Mammary epithelial cell (primary cell): ENCODE measurements at places on chromosomes 13 and 19. TPM values are rescaled to one million over a fixed set of nuclear protein-coding genes. Genes with fewer than 3 reads are reported as not detected.

Gene ZBTB7A
- 40.8 TPM for total RNA-seq

Gene ZNF765
- 10.5 TPM for total RNA-seq

Gene ZNF626
- total RNA-seq = 37.3 TPM

Gene OR10H3
- total RNA-seq = not detected

Gene FFAR3
- not detected for total RNA-seq

Gene ZNF524
- 11.0 TPM for total RNA-seq

Gene RXFP2
- total RNA-seq = not detected in 2 replicates

Gene BICRA
- 11.7 TPM for total RNA-seq

Gene ZSCAN4
- total RNA-seq = not detected

Gene SIGLECL1
- total RNA-seq = not detected

Gene PTPRH
- total RNA-seq = not detected

Gene ANKLE1
- 0.37 and 0.47 TPM in 2 replicates for total RNA-seq

Gene NPAS1
- total RNA-seq = 0.71 and 1.1 TPM in 2 replicates

Gene ZNF507
- total RNA-seq = 14.4 and 18.0 TPM in 2 replicates

Gene SERTAD1
- 25.8 TPM for total RNA-seq
